Renal pelvis (tissue), 12 donors: ENCODE measurements at places on chromosomes 7 and 10. TPM values are rescaled to one million over a fixed set of nuclear protein-coding genes. Genes with fewer than 3 reads are reported as not detected.

GRCh38 chr7:115102738-115103137 lies 180.8 kb downstream of the MDFIC start:
- DNase-seq: no peak

DNA sequence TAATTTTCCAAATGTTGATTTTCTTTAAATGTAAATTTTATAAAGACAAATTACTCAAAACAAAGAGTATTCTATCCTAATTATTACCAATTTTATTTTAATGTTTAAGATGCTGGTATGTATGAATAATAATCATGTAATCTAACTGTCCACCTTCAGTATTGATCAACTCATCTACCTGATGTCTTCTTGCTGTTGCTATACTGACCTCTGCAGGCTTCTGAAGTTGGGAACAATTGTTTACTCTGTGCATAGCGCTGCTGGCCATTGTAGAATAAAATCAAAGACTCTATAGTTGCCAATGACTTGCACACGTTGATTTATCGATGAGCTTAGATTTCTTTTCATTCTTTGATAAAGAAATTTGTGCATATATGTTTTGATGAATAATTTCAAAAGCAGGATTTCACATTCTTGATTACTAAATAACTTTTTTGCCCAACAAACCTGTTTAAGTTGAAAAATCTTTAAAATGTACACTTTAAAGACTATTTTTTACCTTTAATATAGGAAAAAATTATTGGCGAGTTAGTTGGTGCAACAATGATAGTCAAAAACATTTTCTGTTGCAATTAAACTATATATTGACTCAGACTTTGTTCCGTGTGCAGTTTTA lies 282.3 kb downstream of the TFEC start:
- no peak for DNase-seq

GRCh38 chr10:387909-388660 lies 252.8 kb downstream of the ZMYND11 start:
- DNase-seq: no peak

GRCh38 chr10:49834201-49834600 lies 72.1 kb upstream of the OGDHL start:
- DNase-seq: no peak

Gene EPC1
- 63.9 TPM for polyA plus RNA-seq

Gene CHAT
- polyA plus RNA-seq: 0.06 TPM

GRCh38 chr10:69747179-69747578 lies 54.5 kb upstream of the COL13A1 start:
- DNase-seq: no peak
